ENCODE measurements at places on chromosomes 2 and 18. TPM values are rescaled to one million over a fixed set of nuclear protein-coding genes. Genes with fewer than 3 reads are reported as not detected.

GRCh38 chr18:74897971-74898657 lies 300.4 kb downstream of the ZNF407 start:
- H3K27ac ChIP-seq = no peak overlapping the region
- H3K4me1 ChIP-seq = peaks cover 4% of the 10 kb centered on the region
- H3K36me3 ChIP-seq = no peaks in the 10 kb centered on the region

- no peak overlapping the region for H3K27ac ChIP-seq
- peaks cover 56% of the 10 kb centered on the region for H3K36me3 ChIP-seq
- H3K4me3 ChIP-seq = no peak overlapping the region
- H3K27me3 ChIP-seq = no peaks in the 10 kb centered on the region
Observed at GRCh38 chr2:214747992-214748391, 61.5 kb downstream of the BARD1 start.

GRCh38 chr2:76998152-76998551 lies 524.0 kb downstream of the LRRTM4 start:
- no peaks in the 10 kb centered on the region for H3K36me3 ChIP-seq
- H3K27ac ChIP-seq = no peak overlapping the region
- DNase-seq = no peak
- H3K27me3 ChIP-seq = no peaks in the 10 kb centered on the region

GRCh38 chr18:2997846-2998564 lies 14.9 kb downstream of the LPIN2 start:
- H3K4me3 ChIP-seq = peak overlapping the region; percentile 58
- H3K36me3 ChIP-seq = peaks cover 32% of the 10 kb centered on the region
- peak overlapping the region; percentile 93 for H3K27ac ChIP-seq
- H3K27me3 ChIP-seq = no peaks in the 10 kb centered on the region
- peaks cover 83% of the 10 kb centered on the region for H3K4me1 ChIP-seq

DNA sequence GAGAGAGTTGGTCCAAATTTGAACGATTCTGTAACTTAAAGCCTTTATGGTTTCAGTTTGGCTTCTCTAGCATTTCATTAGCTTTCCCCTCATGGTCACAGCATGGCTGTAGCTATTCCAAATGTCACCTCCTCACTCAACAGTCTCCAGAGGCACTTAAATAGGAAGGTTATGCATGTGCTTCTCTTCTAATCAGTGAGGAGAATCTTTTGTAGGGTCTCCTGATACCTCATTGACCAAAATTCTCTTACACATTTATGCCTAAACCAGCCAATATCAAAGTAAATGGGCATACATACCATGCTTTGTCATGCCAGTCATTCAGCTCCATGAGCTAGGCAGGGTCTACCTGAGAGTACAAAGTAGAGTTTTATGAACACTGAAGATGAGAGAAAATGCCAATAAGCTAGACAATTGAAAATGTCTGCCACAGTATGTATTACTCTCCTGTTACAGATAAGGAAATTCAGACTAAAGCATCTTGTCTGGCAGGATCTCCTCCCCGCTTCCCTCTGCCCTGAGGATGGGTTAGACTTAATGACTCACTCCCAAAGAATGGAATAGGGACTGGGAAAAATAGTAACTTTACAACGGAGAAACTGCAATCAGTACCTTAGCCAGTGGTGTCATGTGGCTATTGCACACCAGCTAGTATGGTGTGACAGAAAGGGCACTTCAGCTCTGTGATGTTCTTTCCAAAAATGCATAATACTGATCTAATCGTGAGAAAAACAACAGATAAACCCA lies 15.4 kb downstream of the DSG2 start:
- no peak overlapping the region for H3K4me3 ChIP-seq
- no peak overlapping the region for H3K27ac ChIP-seq
- H3K36me3 ChIP-seq = no peaks in the 10 kb centered on the region
- H3K4me1 ChIP-seq = no peaks in the 10 kb centered on the region

- H3K27me3 ChIP-seq = no peaks in the 10 kb centered on the region
- H3K36me3 ChIP-seq = peaks cover 14% of the 10 kb centered on the region
- peak overlapping the region; percentile 63 for H3K27ac ChIP-seq
- peaks cover 35% of the 10 kb centered on the region for H3K4me1 ChIP-seq
- peak; percentile 78 for DNase-seq
- H3K4me3 ChIP-seq = peak overlapping the region; percentile 69
Observed at GRCh38 chr2:54557601-54558187, 101.6 kb downstream of the SPTBN1 start.

GRCh38 chr2:43751476-43751990 lies 22.3 kb upstream of the DYNC2LI1 start:
- no peaks in the 10 kb centered on the region for H3K36me3 ChIP-seq
- no peak overlapping the region for H3K4me3 ChIP-seq
- H3K27me3 ChIP-seq = peaks cover 2% of the 10 kb centered on the region
- no peak overlapping the region for H3K27ac ChIP-seq
- DNase-seq = no peak

DNA sequence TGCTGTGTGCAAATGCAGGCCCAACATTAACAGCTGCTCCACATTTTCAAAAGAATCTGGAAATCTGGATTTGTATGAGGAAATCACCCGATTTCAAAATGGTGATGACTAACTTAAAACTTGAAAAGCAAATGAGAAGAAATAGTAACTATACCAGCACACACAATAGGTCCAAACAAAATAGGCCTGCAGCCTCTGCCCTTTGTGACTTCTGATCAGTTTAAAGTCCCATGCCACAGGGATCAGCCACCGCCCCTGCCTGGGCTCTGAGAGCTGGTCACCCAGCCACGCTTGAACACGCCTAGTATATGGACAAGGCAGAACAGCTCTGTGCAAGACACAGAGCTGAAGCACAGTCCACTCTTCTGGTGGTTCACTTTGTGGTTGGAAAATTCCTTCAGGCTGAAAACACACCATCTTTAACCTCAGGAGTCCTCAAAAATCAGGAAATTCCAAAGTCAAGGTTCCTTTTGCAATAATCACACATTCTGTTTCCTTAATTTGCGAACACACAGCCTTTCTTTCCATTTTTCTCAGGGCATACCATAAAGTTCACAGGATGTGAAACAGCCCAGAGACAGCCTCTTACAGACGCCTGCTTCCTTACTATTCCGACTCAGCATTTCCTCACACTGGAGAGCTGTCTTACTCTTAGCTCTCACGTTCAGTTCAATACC lies 150.1 kb upstream of the RIOK3 start:
- no peaks in the 10 kb centered on the region for H3K27me3 ChIP-seq
- H3K4me3 ChIP-seq = no peak overlapping the region
- H3K27ac ChIP-seq = peak overlapping the region; percentile 15

DNA sequence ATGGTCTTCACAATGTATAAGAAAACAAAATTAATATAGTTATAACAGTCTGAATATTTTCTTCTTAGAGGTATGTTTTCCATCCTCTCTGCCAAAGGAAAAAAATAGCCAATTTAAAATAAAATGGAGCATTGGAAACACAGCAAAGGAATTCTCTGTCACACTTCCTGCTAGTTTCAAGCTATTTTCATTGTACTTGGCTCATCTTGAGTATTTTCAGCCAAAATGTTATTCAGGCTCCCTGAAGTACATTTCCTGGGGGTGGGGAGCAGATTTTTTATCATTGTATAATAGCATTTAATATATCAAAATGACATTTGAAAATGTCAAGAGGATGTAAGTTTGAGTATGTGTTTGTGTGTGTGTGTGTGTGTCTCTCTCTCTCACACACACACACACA lies 463.6 kb upstream of the REG3G start:
- H3K4me3 ChIP-seq = no peak overlapping the region
- H3K4me1 ChIP-seq = no peaks in the 10 kb centered on the region
- no peak for DNase-seq
- H3K27me3 ChIP-seq = no peaks in the 10 kb centered on the region
- H3K36me3 ChIP-seq = no peaks in the 10 kb centered on the region

DNA sequence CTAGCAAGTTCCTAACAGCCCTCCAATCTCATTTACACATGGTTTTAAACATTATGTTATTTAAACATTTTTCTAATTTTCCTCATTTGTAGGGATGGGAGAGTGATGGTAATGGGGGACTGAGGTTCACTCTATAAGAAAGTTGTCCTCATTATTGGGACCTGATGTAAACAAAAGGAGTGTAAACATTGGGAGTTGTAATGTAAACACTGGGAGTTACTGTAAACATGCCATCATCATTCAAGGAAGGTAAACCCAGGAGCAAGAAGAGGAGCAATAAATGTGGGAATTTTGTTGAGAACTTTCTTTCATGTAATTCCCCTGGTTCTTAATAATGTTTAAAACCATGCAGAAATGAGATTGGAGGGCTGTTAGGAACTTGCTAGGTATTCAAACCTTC lies 17.8 kb downstream of the RFTN2 start:
- DNase-seq = no peak
- no peak overlapping the region for H3K4me3 ChIP-seq
- peaks cover 3% of the 10 kb centered on the region for H3K4me1 ChIP-seq
- no peaks in the 10 kb centered on the region for H3K27me3 ChIP-seq
- H3K27ac ChIP-seq = no peak overlapping the region

- H3K27ac ChIP-seq = no peak overlapping the region
- no peak overlapping the region for H3K4me3 ChIP-seq
- DNase-seq = no peak
- no peaks in the 10 kb centered on the region for H3K36me3 ChIP-seq
Observed at GRCh38 chr2:188561473-188561979, 269.9 kb downstream of the GULP1 start.

DNA sequence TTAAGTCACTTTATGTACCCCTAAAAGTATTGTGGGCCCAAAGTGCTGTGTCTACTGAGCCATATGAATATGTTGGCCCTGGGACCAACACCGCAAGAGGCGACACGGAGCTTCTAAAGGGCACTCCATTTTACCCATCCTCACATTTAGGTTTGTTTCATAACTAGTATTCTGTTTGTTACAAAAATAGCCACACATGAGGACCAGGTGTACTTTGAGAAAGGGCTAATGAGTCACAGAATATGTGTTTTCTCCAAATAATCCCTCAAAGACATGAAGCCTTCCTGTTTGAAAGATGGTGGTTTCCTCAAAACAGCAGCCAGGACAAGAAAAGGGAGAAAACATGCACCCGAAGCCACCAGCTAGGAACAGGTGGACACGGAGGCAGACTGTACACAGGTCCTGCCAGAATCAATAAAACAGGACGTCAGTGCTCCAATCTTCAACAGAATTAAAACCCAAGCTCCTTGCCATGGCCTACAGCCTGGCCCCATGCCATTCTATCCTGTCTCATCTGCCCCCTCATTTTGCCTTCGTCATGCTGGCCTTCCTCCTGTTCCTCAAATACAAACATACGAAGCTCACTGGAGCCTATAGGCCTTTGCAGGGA lies 21.8 kb upstream of the GRB14 start:
- no peaks in the 10 kb centered on the region for H3K27me3 ChIP-seq
- H3K36me3 ChIP-seq = no peaks in the 10 kb centered on the region
- H3K27ac ChIP-seq = no peak overlapping the region
- no peak overlapping the region for H3K4me3 ChIP-seq
- H3K4me1 ChIP-seq = no peaks in the 10 kb centered on the region
- DNase-seq = no peak

DNA sequence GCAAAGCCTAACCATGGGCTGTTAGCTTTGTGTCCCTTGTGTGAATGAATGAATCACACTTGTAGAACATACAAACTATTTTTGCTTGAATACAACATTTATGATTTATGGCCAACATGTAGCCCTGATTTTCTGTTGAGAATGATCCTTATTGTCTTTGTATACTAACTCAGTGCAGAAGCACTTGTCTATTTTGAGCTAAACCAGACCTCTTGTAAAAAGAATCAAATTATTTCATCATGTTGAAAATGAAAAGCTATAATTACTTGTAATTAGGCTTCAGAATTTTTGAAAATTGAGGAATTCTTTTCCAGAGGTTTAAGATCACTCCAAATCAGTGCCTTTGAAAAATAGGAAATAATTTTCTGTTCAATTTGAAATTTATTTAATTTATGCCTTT lies 85.9 kb downstream of the ZNF407 start:
- peaks cover 23% of the 10 kb centered on the region for H3K4me1 ChIP-seq
- H3K27ac ChIP-seq = no peak overlapping the region
- no peaks in the 10 kb centered on the region for H3K27me3 ChIP-seq
- H3K4me3 ChIP-seq = no peak overlapping the region

DNA sequence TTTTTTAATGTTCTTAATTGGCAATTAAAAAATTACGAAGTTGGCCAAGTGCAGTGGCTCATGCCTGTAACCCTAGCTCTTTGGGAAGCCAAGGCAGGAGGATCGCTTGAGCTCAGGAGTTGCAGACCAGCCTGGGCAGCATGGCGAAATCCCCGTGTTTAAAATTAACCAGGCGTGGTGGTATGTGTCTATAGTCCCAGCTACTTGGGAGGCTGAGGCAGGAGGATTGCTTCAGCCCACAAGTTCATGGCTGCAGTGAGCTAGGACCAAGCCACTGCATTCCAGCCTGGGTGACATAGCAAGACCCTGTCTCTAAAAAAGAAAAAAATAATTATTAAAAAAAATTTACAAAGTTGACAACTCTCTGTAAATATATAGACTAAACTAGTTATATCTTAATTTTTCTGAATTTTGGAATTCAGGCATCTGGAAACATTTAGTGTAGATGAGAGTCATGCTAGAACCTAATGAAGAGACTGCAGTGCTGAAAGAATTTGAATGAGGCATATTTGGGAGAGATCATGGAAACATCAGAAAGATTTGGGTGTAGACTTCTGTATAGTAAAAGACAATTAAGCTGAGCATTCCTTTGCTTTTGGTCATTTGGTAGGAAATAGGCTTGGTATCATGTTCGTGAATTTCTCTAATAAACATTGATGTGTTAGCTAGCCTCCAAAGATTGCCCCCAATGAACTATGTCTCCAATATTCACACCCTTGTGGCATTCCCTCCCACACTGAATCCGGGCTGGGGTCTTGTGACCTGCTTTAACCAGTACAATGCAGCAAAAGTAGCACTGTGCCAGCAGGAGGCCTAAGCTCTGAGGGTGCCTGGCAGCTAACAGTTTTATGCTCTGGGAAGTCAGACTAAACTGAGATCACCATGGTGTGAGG lies 4.2 kb upstream of the ROCK1 start:
- peaks cover 9% of the 10 kb centered on the region for H3K4me1 ChIP-seq
- H3K36me3 ChIP-seq = no peaks in the 10 kb centered on the region
- no peak overlapping the region for H3K4me3 ChIP-seq
- no peak overlapping the region for H3K27ac ChIP-seq

Gene GKN1
- total RNA-seq = not detected

Gene GAREM1
- total RNA-seq = not detected

Gene IKZF2
- total RNA-seq = 9.1 TPM

Gene VSNL1
- total RNA-seq = not detected

Gene MEIS1
- not detected for total RNA-seq

Gene ANO7
- total RNA-seq = 2.1 TPM

Gene SP3
- total RNA-seq = 79.9 TPM

Gene ABCB11
- total RNA-seq = not detected

Gene DDX1
- total RNA-seq = 81.1 TPM

Gene TGIF1
- total RNA-seq = 51.4 TPM
